ENCODE measurements at places on chromosomes 6 and 20.

GRCh38 chr20:36051318-36052116, 83.1 kb downstream of the CNBD2 start:
- DNase-seq: no peak

DNA sequence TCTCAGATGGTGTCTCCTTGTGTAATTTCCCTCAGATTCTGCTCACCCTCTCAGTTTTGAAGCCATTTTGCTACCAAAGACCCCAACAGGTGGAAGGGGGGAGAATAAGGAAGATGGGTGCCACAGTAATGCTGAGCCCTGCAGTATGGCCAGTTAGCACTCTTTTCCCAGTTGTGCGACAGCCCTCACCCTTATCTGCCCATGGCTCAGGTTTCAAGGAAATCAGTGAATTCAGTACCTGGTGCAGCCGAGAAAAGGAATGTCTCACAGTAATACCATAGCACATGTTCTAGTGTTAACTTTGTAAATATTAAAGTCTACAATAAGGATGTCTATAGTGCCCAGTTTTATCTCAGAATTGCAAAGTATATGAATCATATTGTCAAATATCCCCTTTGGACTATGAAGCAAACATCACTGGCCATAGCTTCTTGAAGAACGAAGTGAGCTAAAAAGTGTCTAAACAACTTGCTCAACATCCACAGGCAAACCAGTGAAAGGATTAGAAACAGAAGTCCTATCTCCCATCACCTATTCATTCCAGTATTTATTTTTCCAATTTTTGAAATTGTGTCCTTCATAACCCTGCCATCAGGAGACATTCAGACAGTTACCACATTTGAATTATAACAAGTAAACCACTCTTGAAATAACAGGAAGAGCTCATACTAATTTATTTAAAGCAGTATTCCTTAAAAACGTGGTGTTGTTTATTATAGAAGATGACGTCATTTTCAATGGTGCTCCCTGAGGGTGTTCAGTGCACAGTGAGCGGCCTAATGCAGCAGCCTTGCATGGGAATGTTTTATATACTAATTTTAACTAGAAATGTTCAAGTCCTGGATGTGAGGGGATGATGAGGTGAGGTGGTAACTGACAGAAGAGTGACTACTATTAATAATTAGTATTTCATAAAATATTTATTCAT, 366.2 kb downstream of the TFAP2A start:
- DNase-seq: no peak

DNA sequence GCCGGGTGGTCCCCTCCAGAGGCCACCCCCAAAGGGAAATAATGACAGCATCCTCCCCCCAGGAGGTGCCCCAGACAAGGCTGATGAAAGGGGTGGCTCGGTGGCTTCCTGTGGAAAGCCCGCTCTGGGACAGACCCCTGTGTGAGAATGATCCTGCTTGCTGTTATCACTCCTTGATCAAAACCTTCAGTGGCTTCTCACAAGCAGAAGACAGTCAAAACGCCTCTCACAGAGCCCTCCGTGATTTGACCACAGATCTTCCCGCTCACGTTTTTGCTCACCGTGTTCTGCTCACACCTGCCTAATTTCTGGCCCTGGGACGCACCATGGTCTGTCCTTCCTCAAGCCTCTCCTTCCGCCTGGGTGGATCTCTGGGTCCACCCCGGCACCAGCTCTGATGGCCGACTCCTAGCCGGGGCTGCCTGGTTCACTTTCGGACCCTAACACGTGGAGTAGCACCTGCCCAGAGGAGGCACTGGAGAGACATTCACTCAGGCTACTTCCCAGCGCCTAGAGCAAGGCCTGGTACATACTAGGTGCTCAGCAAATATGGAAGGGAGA, 210.4 kb downstream of the ANKRD60 start:
- no peak for DNase-seq

- no peak for DNase-seq
These were observed 35.1 kb downstream of the TULP4 start for GRCh38 chr6:158347335-158347734.

- DNase-seq: peak; percentile 18
These were observed 34.0 kb upstream of the FOXO3 start for GRCh38 chr6:108526739-108527174.

GRCh38 chr6:136326038-136326553, 36.5 kb upstream of the BCLAF1 start:
- DNase-seq: peak; percentile 19

- no peak for DNase-seq
These were observed 11.4 kb upstream of the MDFI start for GRCh38 chr6:41626917-41627316.

- DNase-seq: no peak
These were observed 30.8 kb downstream of the IL20RA start for GRCh38 chr6:137013738-137014602.

GRCh38 chr6:140230282-140230681, 855.8 kb upstream of the CITED2 start:
- no peak for DNase-seq

DNA sequence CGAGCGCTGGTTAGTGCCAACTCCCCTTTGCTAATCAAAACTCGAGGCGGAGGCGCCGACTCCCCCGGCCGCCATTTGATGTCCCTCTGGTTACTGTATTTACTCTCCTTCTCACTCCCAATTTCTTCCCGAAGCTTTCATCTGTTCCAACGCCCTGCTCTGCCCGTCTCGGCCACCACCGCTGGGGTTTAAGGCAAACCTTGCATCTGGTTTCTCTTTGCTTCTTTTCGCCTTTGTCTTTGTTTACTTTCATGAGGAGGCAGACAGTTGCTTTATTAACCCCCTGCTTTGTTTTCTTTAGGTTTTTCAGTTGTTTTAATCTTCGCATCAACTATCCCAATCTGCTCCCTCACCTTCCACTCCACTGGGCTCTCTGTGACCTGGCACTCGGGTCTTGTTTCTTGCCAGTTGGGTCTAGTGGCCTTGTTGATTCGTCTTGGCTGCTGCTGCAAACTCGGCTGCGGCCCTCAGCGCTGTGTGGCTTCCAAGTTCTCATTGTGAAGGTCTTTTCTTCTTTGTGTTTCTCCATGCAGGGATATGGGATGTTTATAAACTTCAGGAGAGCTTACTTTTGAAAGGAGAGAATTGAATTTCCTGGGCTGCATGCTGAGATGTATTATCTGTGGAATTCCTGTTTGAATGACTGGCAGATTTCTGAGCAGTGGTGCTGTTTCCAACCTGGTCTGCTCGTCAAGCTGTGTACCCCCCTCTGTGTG, 155.1 kb downstream of the CDC5L start:
- no peak for DNase-seq

DNA sequence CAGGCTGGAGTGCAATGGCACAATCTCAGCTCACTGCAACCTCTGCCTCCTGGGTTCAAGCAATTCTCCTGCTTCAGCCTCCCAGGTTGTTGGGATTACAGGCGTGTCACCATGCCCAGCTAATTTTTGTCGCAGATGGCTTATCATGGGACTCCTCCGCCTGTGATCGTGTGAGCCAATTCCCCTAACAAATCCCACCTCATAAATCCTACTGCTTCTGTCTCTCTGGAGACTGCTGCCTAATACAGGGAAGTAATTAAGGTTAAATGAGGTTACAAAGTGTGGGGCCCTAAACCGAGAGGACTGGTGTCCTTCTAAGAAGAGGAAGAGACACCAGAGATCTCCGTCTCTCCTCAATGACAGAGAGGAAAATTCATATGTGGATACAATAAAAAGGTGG, 52.0 kb downstream of the TRPC4AP start:
- DNase-seq: no peak

GRCh38 chr6:28742668-28743270, 181.0 kb downstream of the TRIM27 start:
- DNase-seq: no peak

DNA sequence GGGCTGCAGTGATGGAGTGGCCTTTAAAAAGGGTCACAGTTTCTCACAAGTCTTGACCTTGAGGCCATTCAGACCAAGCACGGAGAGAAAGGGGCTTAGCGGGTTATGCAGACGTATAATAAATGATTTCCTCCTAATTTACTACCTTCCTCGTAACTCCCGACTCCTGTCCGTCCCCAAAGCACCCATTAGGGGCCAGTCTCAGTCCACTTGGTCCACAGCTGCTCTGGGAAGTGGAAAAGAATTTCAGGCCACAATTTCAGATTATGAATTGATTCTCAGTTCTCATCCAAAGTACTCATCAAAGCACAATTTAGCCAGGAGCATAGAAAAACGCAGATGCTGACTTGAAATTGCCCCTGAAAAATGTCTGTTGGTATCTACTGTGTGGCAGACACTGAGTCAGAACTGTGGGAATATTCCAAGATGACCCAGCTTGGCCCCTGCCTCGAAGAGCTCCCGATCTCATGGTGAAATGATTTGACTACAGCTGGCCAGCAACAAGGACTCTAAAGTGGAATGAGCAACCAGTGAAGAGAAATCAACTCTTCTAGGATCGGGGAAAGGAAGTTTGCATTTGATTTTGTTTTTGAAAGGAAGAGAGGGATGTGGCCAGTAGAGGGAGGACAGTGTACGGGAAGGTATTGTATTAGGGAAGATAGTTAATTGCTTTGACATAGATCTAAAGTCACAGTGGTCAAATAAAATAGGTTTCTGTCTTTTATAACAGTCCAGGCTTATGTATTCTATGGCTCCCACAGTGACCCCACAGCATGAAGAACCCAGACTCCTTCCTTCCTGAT, 15.2 kb upstream of the STK35 start:
- no peak for DNase-seq
